ENCODE measurements at places on chromosomes 1 and 21.

- no peak for DNase-seq
Measured at GRCh38 chr1:55654750-55655149, 439.6 kb upstream of the USP24 start.

- DNase-seq: peak; percentile 65
Measured at GRCh38 chr1:2528966-2529783, 888 bp downstream of the HES5 start.

GRCh38 chr1:98557895-98558294 lies 103.6 kb upstream of the SNX7 start:
- DNase-seq: no peak

GRCh38 chr1:54398963-54399528 lies 7.1 kb downstream of the SSBP3 start:
- no peak for DNase-seq

GRCh38 chr1:24202987-24203386 lies 15.9 kb upstream of the IFNLR1 start:
- DNase-seq: no peak

- DNase-seq: no peak
Measured at GRCh38 chr1:154502066-154502743, at the start of the genes SHE and TDRD10. Gene SHE (minus strand): TSS chr1:154502412. CDS start chr1:154502026, 386 bp downstream. Gene TDRD10 (plus strand): TSS chr1:154502219. CDS start chr1:154506904, 4,685 bp downstream.

Measured in CD4-positive, alpha-beta T cell treated with Interleukin-17A for 1 hour (primary cell).